ENCODE measurements at places on chromosomes 2 and 18. TPM values are rescaled to one million over a fixed set of nuclear protein-coding genes. Genes with fewer than 3 reads are reported as not detected.

Gene DYNAP
- polyA plus RNA-seq, result not detected

Gene GNAL
- polyA plus RNA-seq, result 17.3 TPM

Gene GAL3ST2
- not detected for polyA plus RNA-seq

Gene RAB27B
- polyA plus RNA-seq, result 53.4 TPM

Gene CERKL
- polyA plus RNA-seq, result not detected

Gene UGT1A5
- polyA plus RNA-seq, result not detected

Gene SLC35F6
- 21.2 TPM for polyA plus RNA-seq

Gene VWA3B
- polyA plus RNA-seq, result not detected

Gene PCARE
- not detected for polyA plus RNA-seq

Gene RNU2-63P
- not detected for polyA plus RNA-seq

Gene LHCGR
- not detected for polyA plus RNA-seq

Gene SATB2
- not detected for polyA plus RNA-seq

Gene PRKCE
- polyA plus RNA-seq, result 6.6 TPM
